GM12891 (cell line): ENCODE measurements at places on chromosomes 5 and 9.

- no peak for DNase-seq
Observed at GRCh38 chr5:45383985-45384384, 312.2 kb downstream of the HCN1 start.

DNA sequence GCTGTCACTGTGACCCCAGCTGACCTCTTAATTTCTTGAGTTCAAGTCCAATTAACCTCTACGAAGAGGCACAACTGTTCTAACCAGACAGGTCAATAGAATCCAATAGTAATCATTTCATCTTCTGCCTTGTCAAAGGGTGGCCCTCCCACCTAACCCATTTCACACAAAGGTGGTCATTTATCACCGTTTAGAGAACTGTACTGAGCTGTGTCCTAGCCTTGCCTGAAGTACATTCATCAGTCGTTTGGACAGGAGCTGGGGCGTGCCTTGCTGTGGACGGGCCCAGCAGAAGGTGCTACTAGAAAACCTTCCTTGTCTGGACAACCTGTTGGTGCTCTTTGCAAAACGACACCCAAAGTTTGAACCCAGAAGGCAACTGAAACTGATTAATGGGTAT, 605.4 kb downstream of the ISL1 start:
- no peak for DNase-seq

DNA sequence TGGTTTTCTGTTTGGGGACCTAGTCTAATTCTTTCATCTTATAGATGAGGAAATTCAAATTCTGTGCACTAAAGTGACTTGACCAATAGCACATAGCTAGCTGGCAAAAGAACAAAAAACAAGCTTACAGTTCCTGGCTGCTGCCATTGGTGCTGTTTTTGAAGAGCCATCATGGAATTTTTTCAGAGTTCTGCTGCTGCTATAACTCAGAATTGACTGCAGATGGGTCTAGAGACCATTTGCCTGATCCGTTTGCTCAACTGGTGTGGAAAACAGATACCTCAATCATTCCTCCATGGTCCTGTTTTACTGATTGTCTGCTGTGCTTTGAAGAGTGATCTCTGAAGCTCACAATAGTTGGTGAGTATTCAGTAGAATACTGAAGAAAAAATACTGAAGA, 15.2 kb downstream of the FBXL7 start:
- no peak for DNase-seq

- no peak for DNase-seq
Observed at GRCh38 chr5:18276939-18277338, 642.7 kb downstream of the TAF11L14 start.

- no peak for DNase-seq
Observed at GRCh38 chr5:53424686-53425615, 55.5 kb upstream of the FST start.

DNA sequence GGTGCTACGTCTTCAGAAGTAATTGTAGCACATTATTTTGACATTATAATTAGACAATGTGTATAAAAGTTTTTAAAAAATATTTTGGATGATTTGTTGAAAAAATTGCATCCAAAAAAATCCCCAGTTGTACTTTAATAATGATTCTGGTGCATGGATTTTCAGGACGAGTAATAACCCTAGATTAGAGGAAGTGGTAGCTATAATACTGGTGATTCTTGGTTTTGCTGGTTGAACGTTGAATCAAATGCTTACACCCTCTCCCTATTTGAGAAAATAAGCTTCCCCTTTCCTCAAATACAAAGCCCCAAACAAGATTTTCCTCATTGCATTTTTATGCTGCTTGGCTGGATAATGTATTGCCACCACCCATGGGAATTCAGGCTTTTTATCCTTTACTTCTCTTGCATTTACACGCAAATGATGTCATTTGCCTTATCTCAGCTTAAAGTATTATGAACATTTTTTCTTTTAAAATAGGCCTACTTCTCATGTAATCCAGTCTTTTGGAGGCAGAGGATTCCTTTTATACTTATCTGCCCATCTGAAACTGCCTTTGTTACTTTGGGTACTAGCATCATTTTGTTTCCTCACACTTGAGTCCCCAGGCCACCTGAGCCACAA, 86.3 kb downstream of the UBE2R2 start:
- no peak for DNase-seq

DNA sequence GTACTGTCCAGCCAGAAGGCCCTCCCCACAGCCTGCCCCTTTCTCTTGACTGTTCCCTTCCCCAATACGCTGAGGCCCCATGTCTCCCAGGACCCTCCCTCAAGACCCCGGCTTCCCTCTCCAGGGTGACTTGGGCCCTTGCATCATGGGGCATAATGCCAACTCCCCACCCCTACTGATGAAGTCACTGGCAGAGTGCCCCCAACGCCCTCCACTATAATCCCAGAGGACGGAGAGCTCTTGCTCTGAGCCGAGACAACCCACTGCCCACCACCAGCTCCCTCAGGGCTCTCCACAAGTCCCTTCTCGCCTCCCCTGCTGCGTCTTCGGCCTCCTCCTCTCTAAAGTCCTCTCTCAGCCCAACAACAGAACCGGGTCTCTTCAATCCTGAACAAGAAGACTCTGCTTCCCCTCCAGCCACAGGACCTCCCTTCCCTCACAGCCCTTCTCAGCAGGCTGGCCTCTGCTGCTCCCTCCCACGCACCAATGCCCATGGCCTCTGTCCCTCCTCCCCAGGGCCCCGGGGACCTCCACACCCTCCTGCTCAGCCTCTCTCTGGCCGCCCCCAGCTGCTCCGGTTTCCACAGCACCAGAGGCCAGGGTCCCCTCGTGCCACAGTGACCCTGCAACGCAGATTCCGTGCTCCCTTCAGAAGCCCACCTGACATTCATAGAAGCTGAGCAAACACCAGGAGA, 47.6 kb downstream of the ADAMTS2 start:
- no peak for DNase-seq

DNA sequence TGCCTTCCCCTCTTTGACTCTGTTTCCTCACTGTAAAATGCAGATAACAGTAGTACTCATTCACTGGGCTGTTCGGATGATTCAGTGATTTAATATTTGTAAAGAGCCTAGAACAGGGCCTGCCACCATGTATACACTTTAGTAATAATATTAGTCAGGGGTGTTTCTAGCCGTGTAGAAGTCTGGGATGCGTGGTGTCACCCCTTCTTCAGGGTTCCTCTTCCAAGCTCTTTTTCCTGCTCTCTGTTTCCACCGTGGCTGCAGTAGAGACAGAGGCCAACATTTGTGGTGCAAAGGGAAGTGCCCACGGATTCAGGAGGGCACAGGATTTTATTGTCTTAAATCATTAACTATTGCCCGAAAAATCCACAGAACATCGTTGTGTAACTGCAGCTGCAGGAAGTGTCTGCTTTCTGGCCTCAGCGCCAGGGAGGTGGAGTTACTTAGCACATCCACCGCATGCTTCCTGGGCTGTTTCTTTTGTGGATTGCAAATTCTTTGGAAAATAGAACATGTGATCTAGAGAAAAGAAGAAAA, 61.7 kb downstream of the TRIO start:
- DNase-seq, result no peak

DNA sequence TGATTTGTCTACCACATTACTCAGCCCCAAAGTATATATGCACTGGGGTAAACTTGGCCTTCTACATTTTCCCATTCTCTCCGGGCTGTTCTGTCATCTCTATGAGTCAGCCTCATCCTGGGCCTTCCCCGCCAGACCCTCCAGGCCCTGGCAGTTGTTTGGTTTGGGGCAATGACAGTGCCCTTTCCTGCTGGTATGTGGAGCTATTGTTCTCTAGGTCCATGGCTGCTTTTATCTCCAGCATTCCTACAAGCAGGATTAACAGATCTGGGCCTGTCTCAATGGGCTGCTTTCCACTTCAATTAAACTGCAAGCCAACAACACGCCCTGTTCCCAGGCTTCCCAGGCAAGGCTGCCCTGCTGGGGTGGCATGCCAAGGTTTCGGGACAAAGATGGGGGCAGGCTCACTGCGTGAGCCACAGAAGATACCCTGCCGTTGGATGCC, 136.4 kb downstream of the SLIT3 start:
- DNase-seq, result no peak

GRCh38 chr5:34717426-34718327, 61.5 kb downstream of the RAI14 start:
- DNase-seq, result no peak

DNA sequence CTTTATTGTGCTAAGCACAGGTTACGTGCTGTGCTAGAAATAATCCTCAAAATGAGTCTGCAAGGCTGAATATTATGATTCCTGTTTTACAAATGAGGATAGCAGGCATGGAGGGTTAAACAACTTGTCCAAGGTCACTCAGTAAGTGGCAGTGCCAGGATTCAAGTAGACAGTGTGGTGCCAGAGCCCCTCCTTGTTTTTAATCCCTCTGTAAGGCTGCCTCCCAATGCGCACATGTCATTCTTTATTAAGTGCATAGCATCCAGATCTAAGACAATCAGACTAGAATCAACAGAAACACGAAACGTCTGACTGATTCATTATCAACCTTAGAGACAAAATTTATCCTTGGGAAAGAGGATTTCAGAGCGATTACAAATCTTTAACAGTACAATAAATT, 199.6 kb downstream of the SMARCA2 start:
- DNase-seq, result no peak

GRCh38 chr9:37919956-37920335, 16.0 kb upstream of the SLC25A51 start:
- no peak for DNase-seq

- DNase-seq, result no peak
Observed at GRCh38 chr5:178250263-178250662, 17.7 kb upstream of the PHYKPL start.

DNA sequence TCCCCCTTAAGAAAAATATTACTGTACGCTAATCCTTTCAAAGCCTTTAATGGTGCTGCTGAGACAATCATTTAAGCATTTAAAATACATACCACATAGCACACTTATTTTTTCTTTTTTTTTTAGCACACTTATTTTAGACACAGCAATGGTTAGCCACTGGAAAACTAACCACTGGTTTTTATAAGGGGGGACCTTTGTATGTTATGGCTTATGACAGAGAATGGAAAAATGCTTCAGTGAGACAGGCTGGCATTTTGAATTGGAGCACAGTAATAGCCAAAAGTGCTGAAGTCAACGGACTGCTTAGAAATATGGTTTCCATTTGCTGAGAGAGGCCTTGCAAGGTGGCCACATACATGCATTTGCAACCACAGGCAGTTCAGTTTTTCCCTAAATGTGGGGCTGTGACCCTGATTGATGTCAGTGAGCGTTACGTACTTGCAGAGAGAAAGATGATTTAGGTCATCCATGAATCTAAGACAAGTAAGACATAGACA, 28.5 kb downstream of the AOPEP start:
- no peak for DNase-seq

DNA sequence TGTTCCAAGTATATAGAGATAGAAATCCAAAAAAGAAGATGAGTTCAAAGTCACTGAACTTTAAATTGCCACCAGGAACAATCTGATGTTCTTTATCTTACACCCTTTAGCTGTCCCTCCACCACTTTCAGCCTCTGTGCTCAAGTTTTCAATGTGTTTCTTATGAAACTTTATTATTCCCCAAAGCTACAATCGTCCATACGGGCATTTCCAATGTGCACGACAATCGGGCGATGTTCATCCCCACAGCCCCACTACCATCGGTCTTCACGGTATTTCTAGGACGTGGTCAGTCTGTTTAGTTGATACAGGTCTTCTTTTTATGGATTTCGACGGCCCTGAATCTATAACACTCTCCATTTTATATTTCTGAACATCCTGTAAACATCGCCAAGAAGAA, 238.7 kb upstream of the DAP start:
- DNase-seq, result no peak

GRCh38 chr5:57166276-57166675, 7.6 kb upstream of the GPBP1 start:
- DNase-seq, result no peak
